ENCODE measurements at places on chromosomes 12 and 14. TPM values are rescaled to one million over a fixed set of nuclear protein-coding genes. Genes with fewer than 3 reads are reported as not detected.

The MDM2 gene
- 49.3 TPM for polyA plus RNA-seq

The KCNC2 gene
- polyA plus RNA-seq: 0.51 TPM

The TTC9 gene
- polyA plus RNA-seq: 3.6 TPM

- DNase-seq: no peak
Observed at GRCh38 chr12:25187781-25188180, 7.2 kb downstream of the DNAI7 start.

DNA sequence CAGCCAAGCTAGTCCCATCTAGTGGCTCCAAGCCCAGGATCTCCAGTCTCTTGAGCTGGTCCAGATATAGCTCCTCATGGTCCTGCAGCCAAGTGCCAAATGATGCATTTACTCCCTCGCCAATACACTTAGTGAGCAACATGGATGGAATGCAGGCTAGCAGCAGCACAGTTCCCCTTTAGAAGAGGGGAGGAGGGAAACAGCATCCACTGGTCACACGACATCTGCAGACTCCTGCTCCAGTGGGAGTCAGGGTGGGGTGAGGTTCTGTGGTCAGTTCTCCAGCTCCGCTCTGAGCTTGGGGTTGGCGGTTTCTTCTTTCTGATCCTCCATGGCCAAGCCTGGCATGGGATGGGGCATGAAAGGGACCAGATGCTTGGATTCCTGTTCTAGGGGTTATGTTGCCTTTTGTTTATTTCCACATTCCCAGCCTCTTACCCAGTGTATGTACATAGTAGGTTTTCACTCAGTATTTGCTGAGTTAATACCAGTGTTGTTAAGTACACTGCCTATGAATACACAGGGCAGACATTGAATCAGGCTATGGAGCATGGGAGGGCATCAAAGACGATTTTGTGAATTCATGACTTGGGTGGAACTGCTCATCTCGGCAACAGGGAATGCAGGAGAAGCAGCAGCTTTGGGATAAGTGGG lies 57.3 kb downstream of the GALNT16 start:
- no peak for DNase-seq

DNA sequence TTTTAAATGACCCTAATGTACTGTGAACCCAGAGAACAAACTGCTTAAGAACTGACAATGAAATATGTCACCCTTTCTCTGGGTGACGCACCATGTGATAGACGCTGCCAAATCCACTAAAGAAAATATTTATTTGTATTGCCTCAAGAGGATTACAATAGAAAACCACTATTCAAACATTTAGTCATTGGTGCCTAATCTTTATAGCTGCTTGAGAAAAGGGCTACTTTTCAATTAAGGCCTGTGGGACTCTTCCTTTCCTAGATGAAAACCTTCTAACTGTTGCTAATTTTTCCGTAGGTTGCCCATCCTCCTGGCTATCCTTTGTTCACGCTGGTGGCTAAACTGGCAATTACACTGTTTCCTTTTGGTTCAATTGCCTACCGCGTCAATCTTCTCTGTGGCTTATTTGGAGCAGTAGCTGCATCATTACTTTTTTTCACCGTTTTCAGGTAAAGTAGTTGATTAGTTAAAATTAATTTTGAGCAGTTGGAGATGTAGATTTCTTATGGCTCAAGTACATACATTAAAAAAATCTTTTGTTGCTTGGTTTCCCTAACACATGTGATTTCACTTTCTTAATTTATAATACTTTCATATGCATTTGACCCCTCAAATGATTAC lies 6.0 kb downstream of the TMEM260 start:
- DNase-seq: no peak

GRCh38 chr12:33438851-33439586 lies 600 bp downstream of the SYT10 start:
- DNase-seq: peak; percentile 25

DNA sequence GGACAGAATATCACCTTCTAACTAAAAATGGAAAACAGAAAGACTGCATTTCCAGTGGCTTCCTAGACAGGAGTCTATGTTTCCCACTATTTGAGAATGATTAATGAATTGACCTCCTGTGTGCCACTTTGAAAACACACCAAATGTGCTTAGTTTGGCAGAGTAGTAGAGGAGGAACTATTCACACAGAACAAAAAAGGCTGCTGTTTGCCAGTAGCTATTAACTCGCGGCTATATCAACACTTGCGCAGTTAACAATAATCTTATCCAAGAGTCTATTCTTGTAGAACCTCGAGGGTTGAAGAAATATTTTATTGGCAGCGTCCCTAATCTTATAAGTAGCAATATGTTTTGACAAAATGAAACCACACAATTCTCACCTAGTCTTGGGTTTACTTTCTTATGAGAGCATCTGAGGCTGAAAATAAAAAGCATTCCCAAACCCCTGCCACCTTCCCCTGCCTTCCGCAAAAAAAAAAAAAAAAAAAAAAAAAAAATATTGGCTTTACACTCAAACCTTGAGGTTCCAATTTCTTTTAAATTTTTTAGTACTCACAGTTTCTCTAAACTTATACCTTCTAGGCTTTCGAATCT lies 127.3 kb upstream of the FLRT2 start:
- no peak for DNase-seq

The PPP1R36 gene
- polyA plus RNA-seq: 0.73 TPM

- DNase-seq: no peak
Observed at GRCh38 chr14:70190156-70190555, 1.4 kb upstream of the SLC8A3 start.

The KRT8 gene
- 195 TPM for polyA plus RNA-seq

The LHX5 gene
- not detected for polyA plus RNA-seq

DNA sequence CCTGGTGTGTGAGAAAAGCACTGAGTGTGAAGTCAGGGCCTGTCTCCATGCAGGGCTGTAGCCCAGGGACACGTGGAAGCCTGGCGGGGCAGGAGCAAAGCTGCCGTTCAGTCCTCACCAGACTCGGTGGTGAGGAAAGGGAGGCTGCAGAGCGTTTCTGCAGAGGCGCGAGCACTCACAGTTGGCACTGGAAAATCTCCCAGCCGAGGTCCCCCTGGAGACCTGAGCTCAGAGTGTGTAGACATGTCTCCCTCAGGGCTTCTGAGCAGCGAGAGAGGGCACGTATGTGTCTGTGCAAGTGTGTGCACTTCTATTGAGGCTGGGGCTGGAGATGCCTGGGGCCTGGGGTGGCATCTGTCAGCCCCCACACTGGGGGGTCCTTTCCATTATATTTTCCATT lies 11.0 kb upstream of the HHIPL1 start:
- no peak for DNase-seq

The PPM1H gene
- polyA plus RNA-seq: 27.7 TPM

The ZFHX2 gene
- 6.8 TPM for polyA plus RNA-seq

GRCh38 chr14:78010688-78011087 lies 159.5 kb upstream of the NRXN3 start:
- DNase-seq: no peak

The REM2 gene
- polyA plus RNA-seq: 1.1 TPM

DNA sequence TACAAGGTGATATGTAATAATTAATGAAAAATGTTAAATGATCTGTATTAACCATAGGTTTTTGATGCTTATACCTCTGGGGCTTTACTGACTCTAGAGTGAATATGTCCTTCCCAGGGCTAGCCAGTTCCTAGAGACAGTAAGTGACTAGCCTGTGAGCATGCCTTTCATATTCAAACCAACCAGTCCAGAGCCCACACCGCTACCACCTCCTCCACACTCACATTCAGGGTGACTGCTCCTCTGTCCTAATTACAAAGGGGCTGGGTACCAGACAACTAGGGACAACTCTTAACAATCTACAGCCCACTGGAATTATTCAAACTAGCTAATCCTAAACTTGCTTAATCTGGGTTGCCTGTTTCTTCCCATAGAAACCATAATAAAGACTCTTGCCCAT lies 49.0 kb downstream of the RALGAPA1 start:
- DNase-seq: no peak

All from right renal pelvis (tissue), 4 donors.